Amniotic epithelial cell (primary cell): ENCODE measurements at places on chromosomes 16 and 17.

DNA sequence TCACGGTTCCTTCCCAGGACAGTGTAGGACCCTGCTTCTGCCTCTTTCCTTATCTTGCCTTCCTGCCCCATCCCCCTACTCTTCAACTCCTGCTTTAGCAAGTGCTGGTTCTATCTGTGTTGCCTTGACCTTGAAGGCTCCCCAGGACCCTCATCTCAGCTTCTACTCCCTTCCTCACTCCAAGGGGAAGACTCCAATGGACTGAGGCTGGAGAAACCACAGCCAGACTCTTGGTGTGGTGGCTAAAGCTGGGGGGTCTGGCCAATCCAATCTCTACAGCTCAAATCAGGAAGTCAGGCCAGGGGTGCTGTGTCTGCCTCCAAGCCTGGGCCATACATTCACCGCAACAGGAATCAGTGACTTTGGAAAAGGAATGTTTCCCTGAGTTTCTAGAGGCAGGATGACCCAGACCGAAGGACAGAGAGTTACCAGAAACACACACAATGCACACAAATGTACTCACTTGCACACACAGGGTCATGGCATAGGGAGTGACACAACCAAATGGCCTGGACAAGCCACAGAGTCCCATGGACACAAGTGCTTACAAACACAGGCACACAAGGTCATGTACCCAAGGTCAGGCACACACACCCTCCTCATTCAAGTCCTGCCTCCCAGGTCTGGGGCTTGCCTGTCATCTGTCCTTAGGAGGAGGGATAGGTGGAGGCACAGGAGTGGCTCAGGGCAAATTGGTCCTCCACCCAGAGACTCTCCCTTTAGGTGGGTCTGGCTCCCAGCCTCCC, 1.7 kb upstream of the HSD11B2 start:
- no peak for DNase-seq

DNA sequence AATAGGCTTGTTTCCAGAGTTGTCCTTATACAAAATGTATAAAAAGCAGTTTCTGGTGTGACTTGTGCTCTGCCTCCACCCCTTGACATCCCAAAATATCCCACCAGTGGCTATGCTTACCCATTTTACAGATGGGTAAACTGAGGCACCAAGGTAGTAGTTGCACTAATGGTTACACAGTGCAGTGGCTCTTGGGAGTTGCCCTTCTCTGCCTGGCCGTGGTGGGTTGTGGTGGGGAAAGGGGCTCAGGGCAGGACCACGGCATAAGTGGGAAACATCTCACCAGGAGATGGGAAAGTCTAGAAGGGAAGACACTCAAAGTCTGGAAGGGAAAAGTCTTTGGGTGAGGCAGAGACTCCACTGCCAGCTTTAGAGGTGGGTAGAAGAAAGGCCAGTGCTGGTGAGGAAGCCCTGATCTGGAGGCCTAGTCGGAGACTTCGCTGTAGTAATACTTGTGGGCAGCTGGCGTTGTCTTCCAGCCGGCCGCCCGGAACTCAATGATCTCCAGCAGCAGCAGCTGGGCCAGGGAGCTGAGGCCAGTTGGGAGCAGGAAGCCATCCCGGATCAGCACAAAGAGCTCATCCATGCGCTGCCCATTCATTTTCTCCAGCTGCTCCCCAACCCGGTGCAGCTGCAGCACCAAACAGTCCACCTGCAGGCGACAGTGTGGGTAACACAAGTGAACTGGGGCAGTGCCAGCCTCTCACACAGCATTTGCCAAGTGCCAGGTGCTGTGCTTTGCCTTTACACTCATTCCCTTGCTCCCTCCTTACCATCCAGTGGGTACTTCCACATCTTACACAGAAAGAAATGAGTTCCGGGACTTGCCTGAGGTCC, 4.5 kb downstream of the MIF4GD start:
- no peak for DNase-seq

GRCh38 chr17:65518256-65518655, 43.2 kb downstream of the AXIN2 start:
- no peak for DNase-seq

GRCh38 chr17:50426814-50427787, 1.1 kb downstream of the ACSF2 start:
- DNase-seq: no peak

GRCh38 chr17:18004884-18005305, 32.2 kb downstream of the DRC3 start:
- DNase-seq: no peak

GRCh38 chr17:46056800-46057304, 57.8 kb downstream of the STH start:
- peak; percentile 81 for DNase-seq

DNA sequence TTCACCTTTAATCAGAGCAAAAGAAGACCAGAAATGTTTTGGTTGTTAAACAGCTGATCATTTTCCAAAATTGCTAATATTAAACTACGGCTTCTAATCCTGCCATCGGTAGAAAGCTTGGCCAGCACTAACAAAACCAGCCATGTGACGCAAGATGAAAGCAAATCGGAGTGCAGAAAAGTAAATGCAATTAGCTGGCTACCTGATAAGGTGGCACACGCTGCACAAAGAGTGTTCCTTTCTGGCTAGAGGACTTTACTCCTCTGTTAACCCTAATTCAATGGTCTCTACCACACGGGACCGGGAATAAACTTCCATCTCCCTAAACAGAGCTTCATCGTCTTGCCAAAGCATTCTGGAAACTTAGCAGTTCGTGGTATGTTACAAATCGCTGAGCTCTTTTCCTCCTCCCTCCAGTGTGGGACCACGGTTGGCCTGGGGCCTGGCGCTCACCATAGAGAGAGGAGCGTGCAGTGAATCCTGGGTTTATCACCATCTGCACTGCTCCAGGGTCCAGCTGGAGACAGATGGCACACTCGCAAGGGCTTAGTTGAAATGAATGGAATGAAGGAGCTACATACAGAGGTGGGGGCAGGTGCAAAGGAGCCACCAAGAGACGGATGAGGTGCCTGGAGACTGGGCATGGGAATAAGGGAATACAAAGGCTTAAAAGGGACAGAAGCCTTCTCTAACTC, 10.1 kb upstream of the COG1 start:
- DNase-seq: no peak

- no peak for DNase-seq
These were observed 610.8 kb downstream of the KCNJ18 start for GRCh38 chr17:22303096-22303495.

- DNase-seq: no peak
These were observed 945.8 kb downstream of the KCNJ2 start for GRCh38 chr17:71114911-71115668.

- DNase-seq: peak; percentile 85
These were observed 59.2 kb downstream of the ANKRD11 start for GRCh38 chr16:89431158-89431584.

- DNase-seq: no peak
These were observed 156.5 kb downstream of the CHD9 start for GRCh38 chr16:53211253-53211652.

DNA sequence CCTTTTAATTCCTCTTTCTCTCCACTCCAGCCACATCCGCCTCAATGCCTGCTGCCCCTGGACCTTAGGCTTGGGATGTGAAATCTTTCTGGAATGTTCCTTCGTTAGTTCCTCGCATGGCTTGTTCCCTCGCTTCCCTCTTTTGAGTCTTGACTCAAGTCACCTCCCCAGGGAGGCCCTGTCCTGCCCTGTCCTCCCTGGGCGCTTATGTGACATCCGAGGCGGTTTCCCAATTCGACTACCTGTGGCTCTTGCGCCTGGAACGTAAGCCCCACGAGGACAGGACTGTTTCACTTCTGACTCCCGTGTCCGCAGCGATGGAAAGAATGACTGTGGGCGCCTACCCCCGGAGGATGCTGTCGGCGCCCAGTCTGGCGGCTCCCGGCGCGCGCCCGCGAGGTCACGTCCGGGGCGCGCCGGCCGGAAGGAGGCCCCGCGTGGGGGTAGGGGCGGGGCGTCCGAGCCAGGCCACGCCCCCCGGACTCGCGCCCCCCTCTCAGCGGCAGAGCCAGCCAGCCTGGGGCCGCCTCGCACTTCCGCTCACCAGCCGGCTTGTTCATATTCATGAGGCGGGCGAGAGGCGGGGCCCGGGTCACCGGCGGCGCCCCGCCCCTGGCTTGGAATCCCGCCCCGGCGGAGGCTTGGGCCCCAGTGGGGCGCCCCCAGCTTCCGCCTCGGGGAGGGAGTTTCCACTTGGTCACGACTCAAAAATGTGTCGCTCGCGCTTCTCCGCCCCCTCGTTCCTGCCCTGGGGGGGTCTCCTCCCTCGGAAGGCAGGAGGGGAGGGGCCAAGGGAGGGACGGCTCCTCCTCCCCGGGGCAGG, 8.4 kb upstream of the GLIS2 start:
- DNase-seq: peak; percentile 96

DNA sequence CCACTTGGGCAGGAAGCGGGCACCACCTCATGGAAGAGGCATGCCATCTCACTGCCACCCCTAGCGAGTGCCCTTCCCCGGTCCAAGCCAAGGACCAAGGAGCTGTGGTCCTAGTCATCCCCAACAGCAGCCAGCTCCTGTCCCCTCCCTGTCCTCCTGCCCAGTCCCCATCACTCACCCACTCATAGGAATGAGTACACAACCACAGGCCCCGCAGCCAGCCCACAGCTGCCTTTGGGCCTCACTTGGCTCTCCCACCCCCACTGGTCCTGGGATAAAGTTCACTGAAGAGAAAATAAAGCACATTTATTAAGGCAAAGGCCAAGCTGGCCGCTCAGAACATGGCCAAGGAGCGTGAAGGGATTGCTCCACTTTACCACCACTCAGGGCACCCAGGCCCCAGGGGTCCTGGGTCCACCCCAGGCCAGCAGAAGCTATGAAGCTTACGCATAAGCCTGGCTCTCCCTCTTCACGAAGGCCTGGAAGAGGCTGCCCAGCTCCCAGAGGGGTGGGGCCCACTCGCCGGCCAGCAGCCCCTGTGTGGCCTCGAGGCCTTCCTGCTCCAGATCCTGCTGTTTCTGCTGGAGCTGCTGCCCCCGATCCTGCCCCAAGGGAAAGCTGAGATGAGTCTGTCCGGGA, 3.6 kb downstream of the SCRN2 start:
- DNase-seq: no peak

DNA sequence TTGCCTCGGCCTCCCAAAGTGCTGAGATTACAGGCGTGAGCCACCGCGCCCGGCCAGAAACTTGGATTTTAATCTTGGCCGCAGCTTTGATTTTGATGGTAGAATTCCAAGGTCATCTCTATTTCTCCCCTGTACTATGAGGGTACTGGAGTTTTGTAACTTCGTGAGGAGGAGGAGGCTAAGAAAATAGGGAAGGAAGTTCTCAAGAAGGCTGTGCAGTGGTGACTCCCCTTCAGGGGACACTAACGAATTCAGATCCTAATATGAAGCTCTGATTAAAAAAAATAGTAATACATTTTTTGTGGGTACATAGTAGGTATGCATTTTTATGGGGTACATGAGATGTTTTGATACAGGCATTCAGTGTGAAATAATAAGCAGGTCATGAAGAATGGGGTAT, 55.9 kb downstream of the LDHD start:
- no peak for DNase-seq

DNA sequence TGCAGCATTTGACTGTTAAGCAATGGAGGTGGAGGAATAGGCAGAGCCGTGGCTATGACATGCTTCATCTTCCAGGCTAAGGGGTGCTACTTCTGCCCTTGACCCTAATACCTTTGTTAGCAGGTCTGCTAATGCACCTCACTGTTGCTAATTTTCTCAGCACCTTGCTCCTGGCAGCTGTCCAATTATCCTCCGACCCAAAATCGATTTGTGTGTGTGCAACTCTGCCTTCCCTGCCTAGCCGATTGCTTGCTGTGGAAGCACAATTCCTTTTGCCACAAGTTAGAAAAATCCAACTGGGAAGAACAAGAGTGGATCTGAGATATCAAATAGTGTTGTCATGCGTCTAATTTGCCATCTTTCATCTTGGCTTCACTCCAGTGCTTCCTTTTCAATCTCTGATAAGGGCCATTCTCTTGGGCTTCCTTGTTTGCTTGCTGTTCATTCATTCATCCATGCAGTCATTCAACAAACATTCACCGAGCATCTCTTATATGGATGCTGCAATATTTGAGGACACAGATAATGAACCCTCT, 422.8 kb downstream of the RBFOX1 start:
- no peak for DNase-seq

DNA sequence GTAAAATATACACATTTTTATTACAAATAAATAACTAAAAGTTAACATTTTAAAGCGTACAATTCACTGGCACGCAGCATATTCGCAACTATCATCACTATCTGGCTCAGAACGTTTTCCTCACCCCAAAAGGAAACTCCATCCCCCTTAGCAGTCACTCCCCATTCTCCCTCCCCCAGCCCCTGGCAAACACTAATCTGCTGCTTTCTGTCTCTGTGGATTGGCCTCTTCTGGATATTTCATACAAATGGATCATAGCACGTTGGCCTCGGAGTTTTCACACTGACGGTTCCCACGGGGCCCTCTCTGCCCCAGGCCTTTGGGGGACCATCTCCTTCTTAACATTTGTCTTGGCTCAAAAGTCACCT, 64.6 kb downstream of the RTN4RL1 start:
- no peak for DNase-seq

DNA sequence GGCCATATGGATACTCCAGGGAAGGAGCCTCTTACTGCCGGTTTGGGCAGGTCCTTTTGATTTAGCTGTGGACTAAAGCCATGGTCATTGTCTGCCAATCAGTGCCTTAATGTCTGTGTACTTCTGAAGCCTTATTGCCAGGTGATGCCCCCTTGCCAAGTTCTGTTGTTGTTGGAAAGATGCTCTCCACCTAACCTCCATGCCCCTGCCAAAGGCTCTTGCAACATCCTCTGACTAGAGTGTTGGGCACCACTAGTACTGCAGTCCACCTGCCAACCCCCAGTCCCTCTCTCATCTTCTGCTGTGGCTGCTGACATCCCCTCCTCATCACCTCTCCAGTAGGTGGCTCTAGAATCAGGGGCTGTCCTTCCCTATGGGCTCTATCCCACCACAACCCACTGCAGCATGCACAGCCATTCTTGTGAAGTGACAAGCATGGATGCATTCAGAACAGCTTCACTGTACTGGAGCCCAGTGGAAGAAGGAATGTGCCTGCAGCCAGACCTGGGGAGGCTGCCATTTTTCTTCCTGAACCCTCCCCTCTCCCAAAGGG, 375.3 kb upstream of the CDH5 start:
- DNase-seq: no peak

DNA sequence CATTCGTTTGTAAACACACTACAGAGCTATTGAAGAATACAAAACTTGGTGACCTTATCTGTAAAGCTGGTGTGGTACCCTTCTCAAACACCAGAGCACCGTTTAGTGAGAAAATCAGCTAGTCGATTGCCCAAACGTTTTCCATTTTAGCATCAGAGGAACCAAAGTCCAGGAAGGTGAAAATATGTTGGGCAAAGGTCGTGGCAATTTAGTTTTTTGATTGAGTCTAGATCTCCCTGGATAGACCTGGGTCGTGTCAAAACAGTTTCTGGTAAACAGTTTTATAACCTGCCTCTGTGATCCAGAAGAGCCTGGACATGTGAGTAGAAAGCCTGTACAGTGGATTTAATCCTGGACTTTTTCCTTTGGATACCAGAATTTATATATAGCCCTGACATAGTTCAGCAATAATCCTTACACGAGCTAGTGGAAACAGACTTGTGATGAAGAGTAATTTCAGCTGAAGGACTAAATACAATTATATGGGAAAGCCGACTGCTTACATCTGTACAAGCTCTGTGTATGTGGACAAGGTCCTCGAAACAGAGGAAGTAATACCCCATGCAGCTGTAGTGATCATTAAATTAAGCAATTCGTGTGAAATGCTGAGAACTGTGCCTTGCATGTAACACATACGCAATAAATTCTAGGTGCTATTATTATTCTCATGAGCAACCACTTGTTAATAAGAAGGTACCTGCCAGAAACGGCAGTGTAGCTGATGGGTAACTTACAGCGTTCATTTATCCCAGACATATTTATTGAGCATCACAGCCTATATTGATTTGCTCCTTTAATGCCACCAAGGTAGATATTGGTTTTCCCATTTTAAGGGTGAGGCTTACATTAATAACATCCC, 72.5 kb downstream of the MAP2K6 start:
- no peak for DNase-seq

- DNase-seq: peak; percentile 28
These were observed 12.1 kb upstream of the CYB5B start for GRCh38 chr16:69412287-69412686.
